Testis (tissue), 5 donors: ENCODE measurements at places on chromosomes 13 and 19.

GRCh38 chr13:83423861-83424260 is 458.4 kb downstream of the SLITRK1 start:
- H3K36me3 ChIP-seq, result no peaks in the 10 kb centered on the region
- no peak overlapping the region for H3K27ac ChIP-seq
- no peaks in the 10 kb centered on the region for H3K4me1 ChIP-seq
- no peaks in the 10 kb centered on the region for H3K27me3 ChIP-seq
- no peak for DNase-seq

DNA sequence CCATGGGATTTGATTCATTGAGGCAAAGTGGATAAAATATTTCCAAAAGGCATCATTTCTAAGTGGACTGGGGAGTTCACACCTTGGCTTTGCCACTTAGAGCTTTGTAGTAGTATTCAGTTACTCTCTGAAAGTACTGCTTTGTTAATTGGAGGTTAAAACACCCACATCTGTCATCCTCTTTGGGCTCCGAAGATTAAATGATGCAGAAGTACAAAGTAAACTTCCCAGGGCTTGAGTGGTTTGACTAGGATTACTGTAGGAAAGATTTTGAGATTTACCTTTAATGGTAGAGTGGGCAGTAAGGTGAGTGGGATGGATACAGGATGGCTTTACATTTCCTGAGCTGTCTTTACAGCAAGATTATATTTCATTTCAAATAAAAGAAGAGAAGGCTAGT is 42.4 kb downstream of the WASF3 start:
- no peaks in the 10 kb centered on the region for H3K27me3 ChIP-seq
- DNase-seq, result no peak

- no peaks in the 10 kb centered on the region for H3K27me3 ChIP-seq
- no peak overlapping the region for H3K4me3 ChIP-seq
- no peak for DNase-seq
- H3K27ac ChIP-seq, result no peak overlapping the region
- no peaks in the 10 kb centered on the region for H3K36me3 ChIP-seq
Observed at GRCh38 chr13:44267980-44268379, 105.6 kb upstream of the SERP2 start.

- no peak overlapping the region for H3K4me3 ChIP-seq
- no peak for DNase-seq
- H3K4me1 ChIP-seq, result no peaks in the 10 kb centered on the region
- no peak overlapping the region for H3K27ac ChIP-seq
- H3K36me3 ChIP-seq, result no peaks in the 10 kb centered on the region
- H3K27me3 ChIP-seq, result no peaks in the 10 kb centered on the region
Observed at GRCh38 chr13:94480672-94481145, 1.2 kb upstream of the DCT start.

- no peak for DNase-seq
- H3K36me3 ChIP-seq, result no peaks in the 10 kb centered on the region
- H3K27ac ChIP-seq, result no peak overlapping the region
Observed at GRCh38 chr13:113794086-113794485, 35.1 kb downstream of the TMEM255B start.

- H3K4me1 ChIP-seq, result no peaks in the 10 kb centered on the region
- H3K27ac ChIP-seq, result no peak overlapping the region
- H3K27me3 ChIP-seq, result no peaks in the 10 kb centered on the region
- no peak overlapping the region for H3K4me3 ChIP-seq
- DNase-seq, result no peak
Observed at GRCh38 chr19:8642561-8642960, 12.1 kb downstream of the NFILZ start.

GRCh38 chr19:6062274-6062673 is 48.0 kb downstream of the RFX2 start:
- no peak overlapping the region for H3K27ac ChIP-seq
- H3K27me3 ChIP-seq, result no peaks in the 10 kb centered on the region
- H3K4me1 ChIP-seq, result peaks cover 18% of the 10 kb centered on the region
- no peaks in the 10 kb centered on the region for H3K36me3 ChIP-seq
- peak; percentile 29 for DNase-seq
- no peak overlapping the region for H3K4me3 ChIP-seq

- H3K27me3 ChIP-seq, result no peaks in the 10 kb centered on the region
- H3K4me1 ChIP-seq, result no peaks in the 10 kb centered on the region
- no peak for DNase-seq
- H3K36me3 ChIP-seq, result no peaks in the 10 kb centered on the region
- H3K27ac ChIP-seq, result no peak overlapping the region
- no peak overlapping the region for H3K4me3 ChIP-seq
Observed at GRCh38 chr13:70043685-70044084, 63.9 kb upstream of the ATXN8OS start.

GRCh38 chr13:74274916-74275315 is 140.7 kb upstream of the KLF12 start:
- no peaks in the 10 kb centered on the region for H3K4me1 ChIP-seq
- no peak for DNase-seq
- no peaks in the 10 kb centered on the region for H3K27me3 ChIP-seq
- no peaks in the 10 kb centered on the region for H3K36me3 ChIP-seq
- H3K27ac ChIP-seq, result no peak overlapping the region
